ENCODE measurements at places on chromosomes 7 and 10.

DNA sequence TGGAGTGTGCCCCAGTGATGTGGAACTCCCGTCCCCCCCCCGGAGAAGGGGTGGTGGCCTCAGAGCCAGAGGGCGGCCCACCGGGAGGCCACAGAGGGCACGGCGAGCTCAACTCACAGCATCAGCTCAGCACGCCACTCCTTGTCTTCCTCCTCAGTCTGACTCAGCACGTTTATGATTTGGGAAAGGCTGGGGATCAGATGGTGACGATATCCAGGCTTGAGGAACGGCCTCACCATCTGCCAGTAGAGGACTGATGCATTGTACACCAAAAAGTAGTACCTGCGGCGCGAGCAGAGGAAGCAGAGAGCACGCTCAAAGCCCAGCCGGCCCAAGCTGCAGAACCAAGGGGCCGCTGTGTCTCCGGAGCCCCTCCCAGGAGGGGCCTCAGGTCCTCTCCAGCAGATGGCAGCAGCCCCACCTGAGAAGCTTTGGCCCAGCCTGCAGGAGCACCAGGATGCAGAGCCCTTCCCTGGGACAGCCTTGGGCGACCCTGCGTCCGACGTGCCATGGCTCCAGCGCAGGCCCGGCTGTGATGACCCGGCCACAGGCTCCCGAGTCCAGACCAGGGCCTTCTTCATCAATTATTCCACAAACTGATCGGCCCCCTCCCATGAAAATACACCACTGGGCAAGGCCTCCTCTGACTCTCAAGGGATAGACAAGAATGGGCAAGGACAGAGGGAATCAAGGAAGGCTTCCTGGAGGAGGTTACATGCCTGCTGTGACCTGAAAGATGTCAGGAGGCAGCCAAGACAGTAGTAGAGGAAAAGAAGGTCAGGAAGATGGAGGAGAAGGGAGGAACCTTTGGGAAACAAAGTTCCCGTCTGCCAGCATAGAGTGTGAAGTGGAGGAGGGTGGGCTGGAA, 3.7 kb downstream of the CFAP46 start:
- DNase-seq = no peak

DNA sequence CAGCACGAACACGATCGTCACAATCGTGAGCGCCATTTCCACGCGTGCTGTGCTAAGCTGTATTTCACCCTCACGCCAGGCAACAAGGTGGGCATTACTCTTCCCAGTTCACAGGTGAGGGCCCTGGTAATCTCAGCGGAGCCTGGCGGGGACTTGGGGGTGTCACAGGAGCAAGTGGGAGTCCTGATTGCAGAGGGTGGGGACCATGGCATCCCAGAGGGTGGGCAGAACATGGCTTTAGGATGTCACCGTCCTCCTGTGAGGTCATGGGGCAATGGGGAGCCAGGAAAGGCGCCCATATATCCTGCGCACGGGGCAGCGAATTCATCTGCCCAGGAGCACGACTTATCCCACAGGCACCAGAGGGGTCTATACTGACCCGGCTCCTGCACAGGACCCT, 489.8 kb downstream of the DNAJB6 start:
- no peak for DNase-seq

DNA sequence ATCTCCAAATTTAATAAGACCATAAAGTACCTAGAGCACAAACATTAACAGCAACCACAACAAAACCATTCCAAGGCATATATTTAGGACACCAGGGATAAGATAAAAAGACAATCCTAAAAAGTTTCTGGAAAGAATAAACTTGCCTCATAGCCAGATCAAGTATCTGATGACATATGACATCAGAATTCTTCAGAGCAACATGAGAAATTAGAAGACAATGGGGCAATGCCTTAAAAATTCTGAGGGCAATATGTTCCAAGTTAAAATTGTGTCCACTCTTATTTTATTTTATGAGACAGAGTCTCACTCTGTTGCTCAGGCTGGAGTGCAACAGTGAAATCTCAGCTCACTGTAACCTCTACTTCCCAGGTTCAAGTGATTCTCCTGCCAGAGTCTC, 2.8 kb downstream of the EFCAB10 start:
- no peak for DNase-seq

GRCh38 chr10:75115137-75115536, 3.7 kb downstream of the SAMD8 start:
- no peak for DNase-seq

- DNase-seq = no peak
Measured at GRCh38 chr10:11823989-11824346, 812 bp downstream of the PROSER2 start.

DNA sequence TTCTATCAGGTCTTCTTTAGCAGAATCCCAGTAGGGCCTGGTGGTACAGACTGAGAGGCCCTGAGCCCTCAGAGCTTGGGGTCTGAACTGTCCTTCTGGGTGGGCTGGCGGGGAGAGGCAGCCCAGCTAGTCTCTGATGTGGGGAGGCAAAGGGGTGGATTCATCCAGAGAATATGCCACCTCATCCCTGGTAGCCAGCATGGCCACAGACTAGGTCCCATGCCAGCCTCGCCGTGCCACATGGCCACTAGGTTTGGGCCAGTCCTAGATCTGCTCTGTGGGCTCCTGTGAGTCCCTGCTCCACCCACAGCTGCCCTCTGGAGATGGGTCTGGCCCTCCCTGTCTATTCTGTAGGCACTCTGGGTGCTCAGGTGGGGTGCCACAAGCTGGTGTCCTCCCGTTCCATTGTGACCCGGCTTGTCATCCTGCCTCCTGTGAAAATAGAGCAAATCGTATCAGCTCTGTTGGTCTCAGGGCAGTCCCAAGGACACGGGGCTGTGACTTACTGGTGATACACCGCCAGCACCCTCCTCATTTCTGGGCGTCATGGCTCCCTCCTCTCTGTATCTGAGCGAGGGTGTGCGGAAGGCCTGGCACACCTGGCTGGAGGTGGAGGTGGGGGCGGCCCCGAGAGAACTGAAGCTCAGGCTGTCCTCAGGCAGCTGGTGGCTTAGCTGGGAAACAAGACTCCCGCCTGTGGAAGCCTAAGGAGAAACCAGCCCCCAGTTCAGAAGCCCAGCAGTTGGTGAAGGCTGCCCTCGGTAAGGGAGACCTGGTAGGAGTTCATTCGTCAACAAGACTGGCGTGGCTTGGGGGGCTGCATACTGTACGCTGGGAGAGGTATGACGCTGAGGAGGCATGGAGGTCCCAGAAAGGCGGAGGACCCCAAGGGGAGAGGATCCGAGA, 33.3 kb downstream of the UNC5B start:
- no peak for DNase-seq

- DNase-seq = no peak
Measured at GRCh38 chr10:119284679-119285096, 77.3 kb downstream of the GRK5 start.

GRCh38 chr7:50637725-50638643, 72.8 kb upstream of the DDC start:
- no peak for DNase-seq

- DNase-seq = no peak
Measured at GRCh38 chr10:14532473-14533251, 201.9 kb upstream of the FRMD4A start.

DNA sequence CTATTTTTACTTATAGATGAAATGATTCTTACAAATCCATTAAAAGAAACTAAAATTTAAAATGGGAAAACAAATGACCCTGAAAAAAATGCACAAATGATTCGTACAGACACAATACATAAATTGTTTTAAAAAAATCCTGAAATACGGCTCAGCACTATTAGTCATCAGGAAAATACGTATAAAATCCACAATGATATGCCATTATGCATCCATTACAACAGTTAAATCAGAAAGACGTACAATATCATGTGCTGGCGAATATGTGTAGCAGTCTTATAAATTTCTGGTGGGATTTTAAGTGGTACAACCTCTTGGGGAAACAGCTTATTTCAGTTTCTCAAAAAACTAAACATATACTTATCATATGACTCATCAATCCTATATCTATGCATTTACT, 600.1 kb upstream of the STEAP1 start:
- DNase-seq = no peak

- DNase-seq = no peak
Measured at GRCh38 chr7:146805082-146805481, 688.5 kb downstream of the CNTNAP2 start.

DNA sequence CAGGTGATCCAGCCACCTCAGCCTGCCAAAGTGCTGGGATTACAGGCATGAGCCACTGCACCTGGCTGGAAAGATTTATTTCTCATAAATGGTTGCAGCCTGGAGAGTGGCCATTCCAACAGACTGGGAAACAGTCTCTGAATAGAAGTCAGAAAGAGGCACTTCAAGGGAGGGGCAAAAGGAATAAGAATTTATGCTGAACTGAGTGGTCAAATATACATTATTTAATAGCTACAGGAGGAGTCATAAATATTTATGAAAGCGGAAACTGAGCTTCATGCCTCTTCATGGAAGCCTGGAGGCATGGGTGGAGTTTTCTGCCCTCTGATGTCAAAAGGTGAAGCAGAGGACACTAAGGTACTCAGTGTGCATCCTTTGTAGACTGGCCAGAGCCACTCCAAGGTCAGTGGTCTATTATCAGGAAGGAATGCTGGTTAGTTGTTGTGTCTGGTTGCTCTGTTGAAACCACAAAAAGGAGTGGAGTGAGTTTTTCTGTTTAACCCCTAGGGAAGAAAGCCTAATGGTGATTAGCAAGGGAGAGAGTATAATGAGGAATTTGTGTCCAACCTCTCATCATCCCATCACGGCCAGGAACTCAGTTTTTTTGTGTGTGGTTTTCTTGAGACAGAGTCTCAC, 9.3 kb upstream of the NRBF2 start:
- DNase-seq = no peak

GRCh38 chr10:91610444-91610843, 22.4 kb downstream of the PPP1R3C start:
- DNase-seq = no peak

DNA sequence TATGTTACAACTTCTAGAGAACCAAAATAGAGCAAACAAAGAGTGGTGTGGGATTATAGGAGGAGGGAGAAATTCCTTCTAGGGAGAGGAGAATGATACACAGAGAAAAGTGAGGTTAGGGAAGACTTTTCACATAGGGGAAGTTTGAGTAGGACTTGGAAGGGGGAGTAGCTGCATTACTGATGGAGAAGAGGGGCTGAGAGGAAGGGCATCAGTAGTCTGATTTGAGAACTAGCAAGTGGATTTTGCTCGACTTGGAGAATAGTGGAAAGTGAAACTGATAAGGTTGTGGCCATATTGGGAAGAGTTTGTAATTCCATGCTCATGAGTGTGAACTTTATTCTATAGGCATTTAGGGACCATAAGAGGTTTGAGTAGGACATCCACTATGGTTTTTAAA, 6.1 kb downstream of the NRF1 start:
- peak; percentile 35 for DNase-seq

GRCh38 chr7:882336-883035, 6.1 kb downstream of the GET4 start:
- DNase-seq = no peak

DNA sequence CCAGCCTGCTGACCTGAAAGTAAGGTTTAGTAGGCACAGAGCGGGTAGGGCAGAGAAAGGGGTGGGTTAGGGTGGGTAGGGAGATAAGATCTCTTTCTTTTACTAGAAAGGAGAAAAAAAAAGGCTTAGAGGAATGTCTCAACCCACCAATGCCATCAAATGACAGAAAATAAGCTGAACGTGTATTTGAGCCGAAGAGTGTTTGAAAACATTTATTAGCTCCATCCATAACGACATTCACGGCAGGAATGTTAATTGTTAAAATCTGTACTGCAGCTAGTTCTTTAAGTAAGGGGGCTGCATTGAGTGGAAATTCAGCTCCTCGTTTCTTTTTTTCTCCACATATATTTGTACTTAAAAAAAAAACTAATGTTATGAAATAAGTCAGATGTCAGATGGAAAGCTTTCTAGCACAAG, 63.7 kb upstream of the ARID5B start:
- no peak for DNase-seq

GRCh38 chr7:30251708-30252329, 32.6 kb upstream of the ZNRF2 start:
- no peak for DNase-seq
